ENCODE measurements at places on chromosomes 2 and 18.

DNA sequence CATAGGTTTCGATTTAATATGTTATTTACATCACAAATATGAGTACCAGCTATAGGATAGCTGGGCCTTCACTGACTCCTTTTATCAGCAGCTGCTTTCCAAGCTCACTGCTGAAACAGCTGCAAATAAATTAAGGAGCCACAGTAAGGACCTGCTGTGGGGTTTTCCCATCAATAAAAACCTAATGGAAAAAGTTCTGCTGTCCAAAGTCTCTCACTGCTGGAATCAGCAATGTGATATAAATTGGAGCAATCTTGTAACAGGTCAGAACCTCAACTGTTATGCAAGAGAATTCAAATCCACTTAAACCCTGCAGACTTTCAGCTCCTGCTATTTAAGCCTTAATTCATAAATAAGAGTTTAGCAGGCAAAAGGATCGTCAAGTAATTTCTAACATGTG is 61.3 kb downstream of the NEB start:
- no peak for DNase-seq

- DNase-seq, result no peak
These were observed 5.9 kb downstream of the GYPC start for GRCh38 chr2:126661702-126662500.

- DNase-seq, result no peak
These were observed 73.0 kb downstream of the FSIP2 start for GRCh38 chr2:185811580-185811979.

DNA sequence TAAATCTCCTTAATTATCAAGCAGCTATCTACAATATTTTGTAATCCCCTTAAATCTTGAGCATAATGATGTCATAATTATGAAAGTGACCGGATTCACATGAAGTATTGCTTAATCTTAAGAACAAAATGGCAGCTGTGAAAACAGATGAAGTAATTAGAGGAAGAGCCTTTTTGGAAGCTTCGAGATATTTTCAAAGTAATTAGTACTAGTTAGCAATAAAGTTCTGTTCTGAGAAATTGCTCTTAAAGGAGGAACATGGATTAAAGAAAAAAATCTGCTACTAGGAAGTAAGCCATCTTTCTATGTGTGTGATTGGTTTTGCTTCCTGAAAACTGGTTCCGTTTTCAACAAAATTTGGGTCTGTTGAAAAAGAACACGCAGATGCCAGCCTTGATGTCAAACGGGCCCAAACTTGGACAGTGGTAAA is 18.3 kb downstream of the CLUL1 start:
- no peak for DNase-seq

DNA sequence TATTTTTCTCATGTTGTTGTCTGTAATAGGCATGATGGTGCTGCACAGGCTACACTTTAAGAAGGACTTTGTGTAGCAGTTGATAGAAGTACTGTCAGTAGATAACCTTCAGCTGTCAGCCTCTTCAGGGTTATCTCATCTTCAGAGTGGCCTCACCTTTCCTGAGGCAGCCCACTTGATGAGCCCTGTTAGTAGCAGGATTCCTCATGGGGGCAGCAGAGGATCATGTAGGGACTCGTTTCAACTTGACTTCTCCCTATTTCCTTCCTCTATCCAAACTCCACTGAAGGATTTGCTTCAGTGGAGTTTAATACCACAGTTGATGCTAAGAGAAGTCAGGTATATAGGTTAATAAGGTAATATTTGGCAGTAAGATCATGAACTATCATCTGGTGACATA is 530.3 kb upstream of the FSIP2 start:
- no peak for DNase-seq

DNA sequence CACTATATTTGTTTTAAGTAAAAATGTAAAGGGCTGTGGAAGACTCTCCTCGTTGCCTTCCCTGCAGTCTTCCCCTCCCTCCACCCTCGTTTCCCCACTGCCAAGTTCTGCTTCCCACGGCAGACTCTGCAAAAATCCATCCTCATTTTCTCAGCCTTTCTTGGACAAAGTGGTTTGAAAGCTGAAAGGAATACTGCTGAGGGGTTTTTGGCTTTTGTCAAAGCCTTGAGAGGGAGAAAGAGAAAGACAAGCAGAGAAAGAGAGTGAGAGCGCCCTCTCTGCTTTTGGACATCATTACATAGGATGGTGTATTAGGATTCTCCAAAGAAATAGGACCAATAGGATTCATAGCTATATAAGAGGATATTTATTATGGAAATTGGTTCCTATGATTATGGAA is 455.9 kb upstream of the SOX11 start:
- DNase-seq, result no peak

- DNase-seq, result no peak
These were observed 22.9 kb downstream of the APCDD1 start for GRCh38 chr18:10477121-10477862.

DNA sequence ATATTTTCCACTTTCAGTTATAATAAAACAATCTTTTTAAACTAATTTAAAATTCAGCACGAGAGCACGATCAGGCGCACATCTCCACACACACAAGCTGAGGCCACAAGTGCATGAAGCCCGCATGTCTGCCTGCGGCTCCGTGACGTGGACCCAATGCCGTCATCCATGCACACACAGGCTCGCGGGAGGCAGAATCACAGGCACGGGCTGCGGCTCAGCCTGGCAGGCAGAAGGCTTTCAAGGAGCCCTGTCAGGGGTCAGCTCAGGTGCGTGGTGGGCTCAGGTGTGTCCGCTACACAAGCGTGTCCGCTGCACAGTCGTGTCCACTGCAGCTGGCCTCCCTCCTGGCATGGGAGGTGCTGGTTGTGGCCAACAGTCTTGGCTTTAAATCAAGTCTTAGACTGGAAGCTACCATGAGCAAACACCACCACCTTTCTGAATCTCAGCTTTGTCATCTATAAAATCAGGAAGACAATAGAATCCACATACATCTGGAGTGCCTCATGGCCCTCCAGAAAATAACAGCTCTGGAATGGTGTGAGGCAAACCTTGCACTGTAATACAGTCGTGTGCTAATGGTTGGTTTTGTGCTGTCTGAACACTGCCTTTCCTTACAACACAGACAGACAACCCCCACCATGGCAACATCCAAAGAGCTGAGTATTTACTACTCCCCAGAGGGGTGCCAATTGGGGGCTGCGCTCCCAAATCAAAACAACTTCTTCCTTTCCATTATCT is 210.1 kb downstream of the NDUFA10 start:
- DNase-seq, result no peak

DNA sequence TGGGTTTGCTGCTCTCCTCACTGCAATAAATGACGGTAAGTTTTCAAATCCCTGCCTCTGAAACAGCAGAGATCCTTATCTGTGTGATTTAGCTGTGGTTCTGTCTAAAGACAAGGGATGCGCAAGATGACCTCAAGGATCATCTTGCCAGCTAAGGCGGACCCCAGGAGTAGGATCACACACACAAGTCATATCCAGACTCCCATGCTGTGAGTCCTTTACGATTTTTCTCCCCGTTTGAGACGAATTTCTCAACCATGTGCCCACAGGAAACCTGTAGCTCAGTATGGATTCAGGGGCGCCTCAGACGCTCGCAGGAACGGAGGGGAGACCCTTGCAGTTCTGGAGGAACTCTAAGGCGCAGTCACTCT is 11.1 kb upstream of the DCTN1 start:
- DNase-seq, result no peak
